Activated T-cell treated with anti-CD3 and anti-CD28 coated beads, Interleukin-2, amount 50 U/mL, for 1 hour (primary cell): ENCODE measurements at places on chromosomes 3 and 15.

- DNase-seq, result no peak
Measured at GRCh38 chr3:124587053-124587408, 143.2 kb upstream of the UMPS start.

DNA sequence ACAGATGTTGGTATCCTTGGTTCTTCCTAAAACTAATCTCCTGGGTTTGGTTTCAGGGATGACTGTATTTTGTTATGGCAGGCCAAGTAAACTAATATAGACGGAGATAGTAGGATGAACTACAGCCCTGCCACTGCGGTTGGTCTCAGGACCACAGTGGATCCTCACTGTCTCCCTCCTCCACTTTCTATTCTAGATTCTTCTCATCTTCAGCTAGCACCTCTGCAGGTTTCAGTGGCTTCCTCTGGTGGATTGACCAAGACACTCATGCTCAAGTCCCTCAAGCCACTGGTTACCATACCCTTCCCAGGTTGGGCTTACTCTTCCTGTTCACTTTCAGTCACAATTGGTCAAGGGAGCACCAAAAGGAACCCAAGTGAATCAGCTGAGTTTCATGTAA is 71.1 kb upstream of the CLDN18 start:
- DNase-seq, result no peak

DNA sequence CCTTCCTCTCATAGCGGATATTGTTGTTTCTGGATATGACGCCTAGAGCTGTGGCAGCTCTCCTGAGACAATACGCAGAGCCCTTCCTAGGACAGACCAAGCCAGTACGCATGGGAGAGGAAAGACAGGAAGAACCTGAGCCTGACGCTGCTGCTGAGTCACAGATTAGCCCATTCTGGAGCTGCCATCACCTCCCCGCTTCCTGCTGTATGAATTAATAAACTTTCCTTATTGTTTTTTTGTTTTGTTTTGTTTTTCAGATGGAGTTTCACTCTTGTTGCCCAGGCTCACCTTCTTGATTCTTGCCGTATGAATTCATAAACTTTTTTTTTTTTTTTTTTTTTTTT is 67.0 kb downstream of the PPCDC start:
- DNase-seq, result no peak

DNA sequence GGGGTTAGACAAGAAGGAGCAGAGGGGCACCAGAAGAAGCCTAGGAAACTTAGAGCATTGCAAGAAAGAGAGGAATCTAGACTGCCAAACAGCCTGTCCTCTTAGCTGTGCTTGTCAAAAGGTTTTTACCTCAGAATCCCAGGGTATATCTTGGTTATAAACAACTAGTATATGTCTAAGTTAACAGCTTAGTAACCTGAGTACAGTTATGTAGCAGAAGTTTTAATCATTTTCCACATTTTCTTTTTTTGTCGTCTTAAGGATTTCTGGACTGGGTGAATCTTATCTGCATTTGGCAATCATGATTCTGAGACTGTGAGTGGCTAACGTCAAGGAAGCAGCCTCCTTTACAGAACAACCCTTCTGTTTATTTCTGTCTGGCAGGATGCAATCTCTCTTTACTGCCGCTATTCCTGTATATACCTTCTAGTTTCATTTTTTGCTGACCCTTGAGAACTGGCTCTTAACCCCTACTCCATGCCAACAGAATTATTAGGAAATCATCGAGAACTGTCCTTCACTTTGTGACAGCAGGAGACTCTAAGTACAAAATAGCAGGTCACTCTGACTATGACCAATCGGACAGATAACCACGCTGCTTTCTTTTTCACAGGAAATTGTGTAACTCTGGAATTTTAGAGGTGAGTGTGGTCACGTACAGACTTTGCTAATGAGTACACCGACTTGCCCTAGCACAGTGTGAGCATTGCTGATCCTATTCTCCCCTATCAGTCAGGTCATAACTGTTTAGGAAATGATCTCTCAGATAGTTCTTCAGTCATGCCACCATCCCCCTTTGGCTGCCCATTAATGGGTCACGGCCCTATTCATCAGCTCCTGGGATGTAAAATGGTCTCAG is 3.3 kb upstream of the CP start:
- no peak for DNase-seq

- DNase-seq, result no peak
Measured at GRCh38 chr3:116423374-116423773, 21.9 kb downstream of the LSAMP start.
